CD4-positive, alpha-beta T cell treated with Interferon alpha-2 for 1 hour (primary cell): ENCODE measurements at places on chromosomes 2 and 18.

- DNase-seq = no peak
Measured at GRCh38 chr2:121558329-121558728, 27.6 kb downstream of the RNU4ATAC start.

DNA sequence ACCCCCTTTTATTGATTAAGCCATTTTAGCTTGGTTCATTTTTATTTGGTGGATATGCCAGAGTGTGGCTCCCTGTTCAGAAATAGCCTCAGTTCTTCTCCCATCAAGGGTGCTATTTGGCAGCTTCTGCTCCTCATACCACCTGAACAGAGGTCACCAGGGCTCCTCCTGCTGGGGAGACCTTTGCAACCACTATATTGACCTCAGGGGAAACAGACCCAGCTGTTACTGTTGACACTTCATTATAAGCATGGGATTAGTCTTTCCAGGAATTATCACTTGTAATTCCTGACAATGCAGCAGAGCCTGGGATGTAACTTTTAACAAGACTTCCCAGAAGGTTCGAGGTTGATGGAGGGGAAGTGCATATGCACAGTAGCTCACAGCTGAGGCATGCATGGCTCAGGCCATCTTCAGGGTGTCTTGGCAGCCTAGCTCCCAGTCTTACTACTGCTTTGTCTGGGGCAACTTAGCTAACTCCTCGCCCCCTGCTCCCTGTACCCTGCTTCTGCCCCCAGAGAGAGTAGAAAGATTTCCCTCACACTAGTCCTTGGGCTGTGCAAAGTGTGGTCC lies 239.4 kb upstream of the SPRED2 start:
- no peak for DNase-seq

GRCh38 chr2:72543497-72544216 lies 282.2 kb downstream of the EXOC6B start:
- no peak for DNase-seq

DNA sequence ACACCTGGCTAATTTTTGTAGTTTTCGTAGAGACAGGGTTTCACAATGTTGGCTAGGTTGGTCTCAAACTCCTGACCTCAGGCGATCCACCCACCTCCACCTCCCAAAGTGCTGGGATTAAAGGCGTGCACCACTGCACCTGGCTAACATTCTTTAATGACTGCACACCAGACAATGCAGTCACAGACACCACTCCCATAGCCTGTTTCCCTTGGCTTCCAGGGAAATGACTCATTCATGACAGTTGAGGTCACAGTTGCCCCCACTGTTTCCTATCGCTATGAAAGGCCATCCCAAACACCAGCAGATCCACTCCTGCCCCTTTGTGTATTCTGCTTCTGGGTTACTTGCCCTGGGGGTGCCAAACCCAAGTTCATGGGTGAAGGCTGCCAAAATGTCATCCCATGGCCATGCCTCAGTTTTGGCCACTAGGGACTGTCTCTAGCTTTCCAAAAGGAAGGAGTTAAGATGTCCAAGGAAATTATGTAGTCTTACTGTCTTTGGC lies 8.7 kb downstream of the CHMP1B start:
- DNase-seq = no peak

DNA sequence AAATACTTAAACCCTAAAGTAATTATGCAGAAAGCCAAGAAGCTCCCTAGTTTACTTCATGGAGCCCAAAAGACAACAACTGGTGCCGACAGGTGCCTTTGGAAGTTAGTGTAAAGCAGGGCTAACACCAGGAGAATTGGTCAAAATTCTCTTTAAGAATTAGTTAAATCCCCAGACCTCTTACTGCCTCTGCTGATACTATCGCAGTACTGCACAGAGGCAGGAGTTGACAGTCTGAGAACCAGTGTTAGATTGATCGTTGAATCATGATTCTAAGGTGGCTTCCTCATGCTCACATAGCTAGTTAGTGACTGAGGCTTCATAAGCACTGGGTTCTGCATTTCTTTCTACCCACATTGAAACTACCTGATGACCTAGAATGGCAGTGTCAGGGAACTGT lies 445.0 kb downstream of the XIRP2 start:
- no peak for DNase-seq

DNA sequence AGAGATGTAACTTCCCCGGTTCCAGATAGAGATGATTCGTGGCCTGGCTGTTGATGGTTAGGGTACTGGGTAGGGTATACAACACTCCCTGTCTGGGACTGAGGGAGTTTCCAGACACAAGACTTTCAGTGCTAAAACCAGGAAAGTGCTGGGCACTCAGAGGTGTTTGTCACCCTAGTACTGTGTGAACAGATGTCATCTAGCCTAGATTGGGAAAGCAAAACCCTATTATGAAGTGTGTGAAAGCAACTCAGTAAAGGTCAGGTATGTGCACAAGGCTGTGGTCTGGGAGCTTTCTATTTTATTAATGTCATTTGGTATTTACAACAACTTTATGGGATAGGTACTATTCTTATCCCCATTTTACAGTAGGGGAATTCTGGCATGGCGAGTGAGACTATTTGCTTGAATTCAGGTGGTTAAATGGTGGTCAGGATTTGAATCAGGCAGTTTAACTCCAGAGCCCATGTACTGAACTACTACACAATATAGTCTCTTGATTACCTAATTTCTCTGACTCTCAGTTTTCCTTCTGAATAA lies 2.6 kb downstream of the BZW1 start:
- no peak for DNase-seq

DNA sequence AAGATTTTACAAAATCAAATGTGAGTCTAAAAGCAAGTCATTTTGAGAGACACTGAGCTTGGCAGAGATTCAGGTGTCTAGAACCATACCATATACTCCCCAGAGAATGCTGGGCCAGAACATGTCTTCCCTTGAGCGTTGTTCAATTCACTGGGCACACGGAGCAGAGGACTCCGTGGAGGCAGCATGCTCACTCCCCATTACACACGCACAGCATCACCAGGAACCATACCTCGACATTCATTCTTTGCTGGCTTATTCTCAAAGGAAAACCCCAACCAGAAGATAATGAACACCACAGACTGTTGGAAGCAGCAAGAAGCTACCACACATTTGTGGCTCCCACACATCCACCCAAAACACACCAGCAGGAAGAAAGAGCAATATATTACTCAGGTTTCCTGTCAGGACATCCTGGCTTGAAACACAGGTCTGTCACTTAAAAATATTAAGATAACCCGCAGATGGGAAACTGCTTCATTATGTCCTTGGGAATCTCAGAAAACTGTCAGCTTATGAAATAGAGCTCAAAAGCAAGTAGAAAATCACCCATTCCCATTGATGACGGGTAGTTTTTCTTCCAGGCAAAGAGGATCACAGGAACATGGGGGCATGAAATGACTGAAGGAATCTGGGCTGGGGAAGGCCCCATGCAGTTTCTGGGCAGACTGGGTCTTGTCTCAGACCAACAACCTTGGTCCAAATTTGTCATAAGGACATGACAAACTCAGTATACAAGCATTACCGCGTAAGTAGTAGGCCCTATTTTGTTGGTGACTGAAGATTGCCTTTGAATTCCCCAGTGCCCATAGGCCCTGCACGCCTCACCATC lies 46.4 kb downstream of the PCBP1 start:
- DNase-seq = no peak

DNA sequence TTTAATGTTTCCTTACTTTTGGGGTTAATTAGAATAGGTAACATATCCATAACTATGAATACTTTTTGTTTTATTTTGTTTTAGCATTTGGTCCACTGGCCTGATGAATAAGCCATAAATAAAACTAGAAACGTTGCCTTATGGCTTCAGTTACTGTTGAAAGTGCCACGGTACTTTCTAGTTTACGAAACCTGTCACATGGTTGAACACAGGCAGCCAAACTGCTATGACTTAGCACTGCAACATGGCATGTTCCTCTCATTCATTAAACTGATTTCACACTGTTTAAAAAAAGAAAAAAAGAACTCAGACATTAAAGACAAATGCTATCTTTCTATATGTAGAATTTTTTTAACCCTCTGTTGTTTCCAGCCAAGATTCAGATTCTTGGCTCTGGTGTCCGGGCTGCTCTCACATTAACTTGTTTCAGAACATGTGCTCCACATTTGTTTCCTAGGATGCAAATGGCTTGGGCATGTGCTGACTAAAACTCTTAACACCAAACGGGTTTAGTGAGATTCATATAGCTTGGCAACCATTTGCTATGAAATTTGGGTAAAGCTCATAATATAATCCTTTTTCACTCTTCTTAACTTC lies 323.9 kb upstream of the RND3 start:
- DNase-seq = no peak

DNA sequence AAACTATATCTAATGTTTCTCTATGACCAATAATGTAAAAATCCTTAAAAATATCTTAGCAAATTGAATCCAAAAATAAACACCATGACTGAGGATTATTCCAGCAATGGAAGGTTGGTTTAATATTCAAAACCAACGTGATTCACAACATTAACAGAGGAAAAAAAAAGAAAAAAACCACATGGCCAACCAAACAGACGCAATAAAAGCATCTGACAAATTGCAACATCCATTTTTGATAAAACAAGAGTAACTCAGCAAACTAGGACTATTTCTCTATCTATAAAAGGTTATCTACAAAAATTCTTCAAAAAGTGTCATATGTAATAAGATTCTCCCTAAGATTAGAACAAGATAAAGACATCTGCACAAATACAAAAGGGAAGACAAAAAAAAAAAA lies 28.9 kb downstream of the PPP3R1 start:
- DNase-seq = no peak

DNA sequence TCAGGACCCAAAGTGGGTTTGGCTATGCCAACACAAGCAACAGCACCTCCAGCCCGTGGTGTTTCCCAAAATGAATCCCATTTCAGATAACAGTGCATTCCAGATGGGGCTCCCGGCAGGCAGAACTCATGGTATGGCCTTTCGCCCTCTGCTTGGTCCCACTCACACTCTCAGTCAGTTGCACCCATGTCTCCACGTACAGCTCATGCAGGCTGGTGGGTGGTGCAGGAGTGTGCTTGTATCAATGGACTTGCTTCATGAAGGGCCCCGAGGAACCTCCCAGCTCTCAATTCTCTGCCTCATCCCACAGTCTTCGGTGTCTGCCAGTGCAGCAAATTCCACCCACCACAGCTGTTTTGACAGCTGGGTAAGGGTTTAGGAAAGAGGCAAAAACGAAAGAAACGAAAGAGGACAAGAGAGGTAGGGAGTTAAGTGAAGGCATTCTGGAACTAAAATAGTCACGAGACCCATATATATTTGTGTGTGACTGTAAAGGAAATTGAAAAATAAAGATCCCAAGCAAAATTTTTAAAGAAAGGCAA lies 278.1 kb downstream of the DCDC2C start:
- DNase-seq = no peak

DNA sequence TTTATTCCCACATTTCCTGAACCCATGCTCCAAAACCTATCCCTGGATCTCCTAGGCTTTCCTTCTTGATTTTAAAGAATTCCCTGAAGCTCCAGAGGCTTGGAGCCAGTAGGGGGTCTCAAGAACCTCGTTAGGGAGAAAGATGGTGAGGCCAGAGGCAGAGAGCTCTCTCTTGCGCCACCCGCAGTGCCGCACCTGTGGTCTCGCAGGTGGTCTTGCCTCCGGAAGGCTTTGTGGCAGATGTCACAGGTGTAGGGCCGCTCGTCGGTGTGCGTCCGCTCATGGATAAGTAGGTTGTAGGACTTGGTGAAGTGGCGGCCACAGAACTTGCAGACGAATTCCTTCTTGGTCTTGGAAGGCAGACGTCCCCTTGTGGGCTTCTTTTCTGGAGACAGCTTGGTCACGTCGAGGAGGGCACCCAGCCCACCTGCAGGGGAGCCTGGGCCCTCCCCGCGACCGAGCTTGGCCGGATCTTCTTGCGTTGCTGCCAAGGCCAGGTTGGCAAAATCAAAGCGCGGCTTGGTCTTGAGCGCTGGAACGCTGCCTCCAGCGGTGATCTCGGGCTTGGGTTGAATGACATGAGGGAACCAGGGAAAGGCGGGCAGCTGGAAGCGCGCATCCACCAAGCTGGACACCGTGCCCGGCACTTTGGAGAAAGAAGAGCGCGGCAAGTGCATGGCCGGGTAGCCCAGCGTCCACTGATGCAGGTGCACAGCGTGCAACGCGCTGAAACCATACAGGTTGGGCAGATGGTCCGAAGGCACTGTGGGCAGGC lies 5.3 kb downstream of the OSR1 start:
- DNase-seq = no peak

- no peak for DNase-seq
Measured at GRCh38 chr2:47037678-47038077, 117.4 kb downstream of the STPG4 start.

DNA sequence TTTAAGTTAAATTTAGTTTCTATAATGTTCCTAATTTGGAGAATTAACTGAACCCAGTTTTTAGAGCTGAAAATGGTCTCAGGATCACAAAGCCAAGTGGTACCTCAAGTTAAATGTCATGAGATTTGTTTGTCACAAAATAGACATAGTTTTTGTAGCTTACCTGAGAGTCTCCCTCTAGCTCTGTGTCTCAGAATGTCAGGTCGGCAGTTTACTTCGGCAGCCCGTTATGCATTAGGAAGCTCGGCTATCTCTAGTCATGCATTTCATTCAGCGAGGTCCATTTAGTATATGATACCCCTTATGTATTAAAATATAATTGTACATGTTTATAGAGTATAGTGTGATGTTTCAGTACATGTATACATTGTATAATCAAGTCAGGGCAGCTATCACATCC lies 155.6 kb downstream of the EML6 start:
- no peak for DNase-seq

GRCh38 chr18:60755134-60755533 lies 382.6 kb upstream of the MC4R start:
- DNase-seq = no peak

DNA sequence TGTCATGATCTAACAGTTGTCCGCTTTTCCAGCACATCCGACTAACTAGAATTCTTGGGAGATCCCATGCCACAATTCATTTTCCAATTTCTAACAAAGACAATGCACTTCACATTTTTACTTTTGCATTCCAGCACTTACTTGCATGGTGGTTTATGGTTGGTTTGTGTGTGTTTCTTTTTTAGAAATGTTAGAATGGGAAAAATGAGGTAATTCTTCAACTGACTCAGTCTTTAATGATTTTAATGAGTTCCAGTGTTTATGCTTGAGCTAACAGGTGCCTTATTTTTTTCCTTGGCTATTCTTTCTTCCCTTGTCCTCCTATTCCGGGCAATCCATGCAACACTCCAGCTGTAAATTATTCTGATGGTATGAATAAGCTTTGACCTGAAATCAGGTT lies 46.4 kb downstream of the SLC8A1 start:
- DNase-seq = no peak

DNA sequence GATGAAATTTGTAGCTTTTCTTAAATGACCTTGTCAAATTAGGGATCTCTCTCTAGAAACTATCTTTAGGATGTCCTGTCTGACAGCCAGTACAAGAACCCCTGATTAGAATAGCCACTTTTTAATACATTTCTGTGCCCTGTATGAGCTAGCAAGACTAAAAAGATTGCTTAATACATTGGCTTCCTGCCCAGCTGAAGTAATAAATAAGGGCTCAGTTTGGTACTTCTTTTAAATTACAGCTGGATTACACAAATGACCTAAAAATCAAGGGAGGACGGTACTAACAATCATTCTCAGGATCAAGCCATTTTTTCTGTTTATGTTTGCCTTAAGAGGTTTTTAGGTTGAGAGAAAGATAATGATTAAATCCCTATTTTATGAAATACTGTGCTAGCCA lies 11.6 kb upstream of the OLA1 start:
- DNase-seq = no peak

GRCh38 chr2:39265315-39265714 lies 21.5 kb upstream of the CDKL4 start:
- DNase-seq = no peak

GRCh38 chr2:8116661-8117060 lies 565.2 kb upstream of the ID2 start:
- DNase-seq = no peak
